ENCODE measurements at places on chromosomes 13 and 19. TPM values are rescaled to one million over a fixed set of nuclear protein-coding genes. Genes with fewer than 3 reads are reported as not detected.
A peak's percentile ranks its signal among the peaks of the same experiment; 100 is the strongest.

DNA sequence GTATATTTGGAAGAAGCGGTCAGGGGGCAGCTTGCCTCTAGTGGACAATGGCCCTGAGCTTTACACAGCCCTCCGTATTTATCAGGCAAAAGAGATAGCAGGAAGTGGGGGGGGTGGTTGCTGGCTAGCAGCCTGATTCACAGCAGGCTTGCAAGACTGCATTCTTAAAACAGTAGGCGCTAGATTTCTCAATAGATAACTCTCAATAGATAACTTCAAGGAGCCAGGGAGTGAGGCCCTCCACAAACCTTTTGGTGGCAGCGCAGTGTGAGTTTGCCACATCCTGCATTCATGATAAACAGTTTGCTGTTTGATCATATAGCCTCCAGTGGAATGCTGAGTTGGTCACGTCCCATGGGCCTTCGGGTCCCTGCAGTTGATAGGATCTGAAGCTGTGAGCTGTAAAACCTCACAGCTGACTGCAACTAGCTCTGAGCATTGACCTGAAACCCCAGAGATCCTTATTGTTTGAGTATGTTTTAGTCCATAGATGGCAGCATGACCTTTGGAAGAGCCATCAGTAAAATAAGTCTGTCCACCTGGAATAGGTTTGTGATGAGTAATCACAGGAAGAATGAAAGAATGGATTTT lies 12.2 kb downstream of the FPR3 start:
- no peak overlapping the region for H3K4me3 ChIP-seq
- no peaks in the 10 kb centered on the region for H3K36me3 ChIP-seq
- no peaks in the 10 kb centered on the region for H3K4me1 ChIP-seq
- H3K27me3 ChIP-seq, result no peaks in the 10 kb centered on the region

- H3K4me3 ChIP-seq, result no peak overlapping the region
- H3K4me1 ChIP-seq, result no peaks in the 10 kb centered on the region
- H3K36me3 ChIP-seq, result peaks cover 4% of the 10 kb centered on the region
- no peak overlapping the region for H3K27ac ChIP-seq
Measured at GRCh38 chr13:28396053-28396452, 98.9 kb downstream of the FLT1 start.

DNA sequence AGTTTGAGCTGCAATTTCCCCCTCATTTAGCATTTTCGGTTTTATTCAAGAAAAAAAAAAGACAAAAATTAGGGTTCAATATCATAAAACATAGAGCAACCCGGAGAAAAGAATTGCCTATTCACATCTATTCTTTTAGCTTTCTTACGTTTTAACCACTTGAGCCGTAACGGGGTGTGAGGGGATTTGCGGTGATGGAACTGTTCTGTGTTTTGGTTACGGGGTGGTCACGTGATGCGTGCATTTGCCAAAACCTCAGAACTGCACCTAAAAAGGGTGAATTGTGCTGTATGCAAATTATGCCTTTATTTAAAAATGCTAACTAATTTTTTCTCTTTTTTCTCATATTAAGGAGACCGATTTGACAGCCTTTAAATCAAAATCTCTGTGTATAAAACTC lies 22.1 kb downstream of the CLEC11A start:
- H3K4me1 ChIP-seq, result no peaks in the 10 kb centered on the region
- no peak for DNase-seq
- no peak overlapping the region for H3K27ac ChIP-seq
- H3K27me3 ChIP-seq, result peaks cover 8% of the 10 kb centered on the region
- no peaks in the 10 kb centered on the region for H3K36me3 ChIP-seq

Gene SPRED3
- 6.0 TPM for total RNA-seq

GRCh38 chr19:54186934-54187381 lies 2.4 kb downstream of the MBOAT7 start:
- no peak for DNase-seq
- H3K4me3 ChIP-seq, result peak overlapping the region; percentile 26
- no peaks in the 10 kb centered on the region for H3K27me3 ChIP-seq

DNA sequence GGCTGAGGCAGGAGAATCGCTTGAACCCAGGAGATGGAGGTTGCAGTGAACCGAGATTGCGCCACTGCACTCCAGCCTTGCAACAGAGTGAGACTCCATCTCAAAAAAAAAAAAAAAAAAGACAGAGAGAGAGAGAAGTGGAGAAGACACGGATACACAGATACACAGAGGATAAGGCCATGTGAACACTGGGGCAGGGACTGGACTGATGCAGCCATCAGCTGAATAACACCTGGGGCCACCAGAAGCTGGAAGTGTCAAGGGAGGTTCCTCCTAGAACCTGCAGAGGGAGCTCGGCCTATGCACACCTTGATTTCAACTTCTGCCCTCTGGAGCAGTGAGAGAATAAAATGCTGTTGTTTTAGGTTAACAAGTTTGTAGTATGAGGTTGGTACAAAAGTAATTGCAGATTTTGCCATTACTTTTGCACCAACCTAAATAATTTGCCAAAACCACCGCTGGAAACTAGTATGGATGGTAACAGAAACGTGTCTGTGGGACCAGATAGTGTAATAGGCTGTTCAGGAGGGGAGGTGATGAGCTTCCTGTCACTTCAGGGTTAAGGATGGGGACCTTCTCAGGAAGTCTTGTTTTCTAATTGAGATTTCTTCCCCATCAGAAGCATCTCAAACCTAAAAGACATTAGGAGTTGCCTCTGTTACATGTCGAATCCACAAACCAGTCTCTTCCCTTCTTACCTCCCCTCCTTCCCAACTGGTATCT lies 36.4 kb upstream of the IGSF23 start:
- H3K4me1 ChIP-seq, result no peaks in the 10 kb centered on the region
- no peak overlapping the region for H3K4me3 ChIP-seq
- DNase-seq, result peak; percentile 32
- no peaks in the 10 kb centered on the region for H3K36me3 ChIP-seq

DNA sequence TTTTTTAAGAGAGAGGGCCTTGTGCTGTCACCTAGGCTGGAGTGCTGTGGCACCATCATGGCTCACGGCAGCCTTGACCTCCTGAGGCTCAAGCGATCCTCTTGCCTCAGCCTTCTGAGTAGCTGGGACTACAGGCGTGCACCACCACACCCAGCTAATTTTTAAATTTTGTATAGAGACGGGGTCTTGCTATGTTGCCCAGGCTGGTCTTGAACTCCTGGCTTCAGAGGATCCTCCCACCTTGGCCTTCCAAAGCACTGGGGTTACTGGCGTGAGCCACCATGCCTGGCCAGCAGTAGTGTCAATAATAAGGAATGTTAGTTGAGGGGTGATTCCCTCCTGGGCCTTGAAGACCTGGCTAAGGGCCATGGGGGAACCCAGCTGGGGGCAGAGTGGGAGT lies 23.6 kb downstream of the MAST3 start:
- H3K4me3 ChIP-seq, result no peak overlapping the region
- no peak for DNase-seq
- peak overlapping the region; percentile 87 for H3K27ac ChIP-seq
- peaks cover 35% of the 10 kb centered on the region for H3K4me1 ChIP-seq
- H3K36me3 ChIP-seq, result peaks cover 20% of the 10 kb centered on the region

Gene CYSLTR2
- 2.1 TPM for total RNA-seq

- no peaks in the 10 kb centered on the region for H3K36me3 ChIP-seq
- H3K4me1 ChIP-seq, result peaks cover 8% of the 10 kb centered on the region
- no peak overlapping the region for H3K27ac ChIP-seq
- H3K27me3 ChIP-seq, result no peaks in the 10 kb centered on the region
- DNase-seq, result no peak
Measured at GRCh38 chr13:20360835-20361412, 128.8 kb upstream of the GJB6 start.

Gene COL5A3
- total RNA-seq, result 2.9 TPM

DNA sequence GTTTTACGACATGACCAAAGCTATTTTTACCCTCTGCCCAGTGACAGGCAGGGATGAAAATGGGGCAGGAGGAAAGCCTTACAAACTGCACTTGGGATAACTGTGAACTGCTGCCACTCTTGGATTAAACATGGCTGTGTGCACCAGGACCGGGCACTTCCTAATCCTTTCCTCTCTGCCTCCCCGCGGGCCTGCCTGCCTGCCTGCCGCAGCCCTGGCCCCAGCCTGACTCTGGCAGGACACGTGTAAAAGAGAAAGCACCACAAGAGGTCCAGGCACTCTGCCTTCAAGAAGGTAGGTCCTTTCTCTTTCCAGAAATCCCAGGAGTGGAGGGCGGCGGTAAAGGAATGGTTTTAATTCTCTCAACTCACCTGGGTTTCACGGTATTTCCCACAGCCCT lies 4.8 kb downstream of the TSHZ3 start:
- no peak overlapping the region for H3K27ac ChIP-seq
- no peak for DNase-seq
- H3K4me3 ChIP-seq, result no peak overlapping the region
- H3K4me1 ChIP-seq, result peaks cover 29% of the 10 kb centered on the region

Gene PRR20D
- total RNA-seq, result not detected
